ENCODE measurements at places on chromosomes 5 and 9.

- DNase-seq, result no peak
Observed at GRCh38 chr5:120778491-120779484, 314.7 kb downstream of the PRR16 start.

DNA sequence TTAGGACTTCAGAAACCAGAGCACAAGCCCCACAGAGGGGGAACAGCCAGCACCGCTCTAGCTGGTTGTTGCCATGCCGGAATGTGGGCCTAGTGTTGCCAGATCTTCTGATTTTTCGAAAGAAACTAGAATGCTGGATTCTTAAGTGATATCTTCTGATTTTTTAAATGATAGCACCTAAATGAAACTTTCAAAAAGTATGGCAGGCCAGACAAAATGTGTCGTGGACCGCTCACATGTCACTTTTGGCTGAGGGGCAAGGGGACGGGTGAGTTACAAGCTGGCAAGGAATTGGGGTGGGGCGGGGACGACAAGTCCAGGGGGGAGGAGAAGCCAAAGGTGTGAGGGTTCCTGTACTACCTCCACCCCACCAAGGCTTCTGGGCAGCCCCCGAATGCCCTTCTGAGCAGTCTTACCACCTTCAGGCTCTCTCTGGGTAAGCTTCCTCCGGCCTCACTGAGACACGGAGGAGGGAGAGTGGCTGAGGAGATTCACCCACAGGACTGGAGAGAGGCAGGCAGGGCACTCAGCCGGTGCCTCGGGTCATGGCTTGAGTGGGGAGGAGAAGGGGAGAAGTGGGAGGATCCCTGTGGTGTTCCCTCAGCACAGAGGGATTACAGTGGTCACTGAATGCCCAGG lies 10.3 kb downstream of the B4GALT7 start:
- DNase-seq, result no peak

GRCh38 chr9:137485343-137486140 lies 26.4 kb upstream of the NSMF start:
- no peak for DNase-seq

DNA sequence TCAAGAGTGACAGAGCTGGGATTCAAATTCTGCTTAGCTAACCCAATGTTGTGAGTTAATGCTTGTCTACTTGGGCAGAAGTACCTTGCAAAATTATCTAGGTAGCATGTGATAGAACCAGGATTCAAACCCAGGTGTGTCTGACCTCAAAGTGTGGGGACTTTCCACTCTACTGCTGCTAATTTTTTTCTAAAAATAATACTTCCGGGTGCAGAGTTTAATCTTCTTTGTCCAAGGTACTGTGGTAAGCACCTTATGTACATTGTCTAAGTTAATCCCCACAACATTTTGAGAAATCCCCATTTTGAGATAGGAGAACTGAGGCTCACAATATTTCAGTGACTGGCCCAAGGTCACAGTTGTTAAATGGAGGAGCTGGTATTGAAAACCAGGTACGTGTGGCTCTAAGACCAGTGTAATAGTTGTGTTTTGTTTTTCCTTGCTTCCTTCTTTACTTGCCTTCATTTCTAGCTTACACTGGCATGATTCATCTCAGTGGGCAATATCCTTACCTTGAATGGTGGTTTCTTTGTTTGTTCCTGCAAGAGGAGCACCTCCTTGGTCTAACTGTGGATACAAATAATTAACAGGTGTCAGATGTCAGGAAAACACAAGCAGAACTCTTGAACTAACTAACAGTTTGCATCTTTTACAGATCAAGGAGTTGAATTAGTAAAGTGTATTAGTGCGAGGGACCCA lies 7.5 kb downstream of the ALDOB start:
- DNase-seq, result no peak

DNA sequence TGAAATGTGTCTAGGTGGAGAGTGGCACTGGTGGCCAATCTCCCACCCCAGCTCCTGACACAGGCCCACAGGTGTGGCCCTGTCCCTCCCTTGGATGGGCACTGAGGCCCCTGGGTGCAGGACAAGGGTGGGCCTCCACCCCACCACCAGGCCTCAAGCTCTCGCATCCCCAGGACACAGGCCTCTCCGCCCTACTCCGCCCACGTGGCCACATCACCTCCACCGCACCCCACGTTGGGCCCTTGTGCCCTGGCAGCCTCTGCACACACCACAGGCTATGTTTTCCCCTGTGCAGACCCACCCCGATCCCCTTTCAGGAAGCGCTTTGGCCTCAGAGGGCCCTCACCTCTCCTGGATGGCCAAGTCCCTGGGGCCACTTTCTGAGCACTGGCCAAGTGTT lies 54.7 kb downstream of the SECISBP2 start:
- no peak for DNase-seq

GRCh38 chr9:83701769-83702168 lies 6.0 kb downstream of the UBQLN1 start:
- DNase-seq, result no peak

DNA sequence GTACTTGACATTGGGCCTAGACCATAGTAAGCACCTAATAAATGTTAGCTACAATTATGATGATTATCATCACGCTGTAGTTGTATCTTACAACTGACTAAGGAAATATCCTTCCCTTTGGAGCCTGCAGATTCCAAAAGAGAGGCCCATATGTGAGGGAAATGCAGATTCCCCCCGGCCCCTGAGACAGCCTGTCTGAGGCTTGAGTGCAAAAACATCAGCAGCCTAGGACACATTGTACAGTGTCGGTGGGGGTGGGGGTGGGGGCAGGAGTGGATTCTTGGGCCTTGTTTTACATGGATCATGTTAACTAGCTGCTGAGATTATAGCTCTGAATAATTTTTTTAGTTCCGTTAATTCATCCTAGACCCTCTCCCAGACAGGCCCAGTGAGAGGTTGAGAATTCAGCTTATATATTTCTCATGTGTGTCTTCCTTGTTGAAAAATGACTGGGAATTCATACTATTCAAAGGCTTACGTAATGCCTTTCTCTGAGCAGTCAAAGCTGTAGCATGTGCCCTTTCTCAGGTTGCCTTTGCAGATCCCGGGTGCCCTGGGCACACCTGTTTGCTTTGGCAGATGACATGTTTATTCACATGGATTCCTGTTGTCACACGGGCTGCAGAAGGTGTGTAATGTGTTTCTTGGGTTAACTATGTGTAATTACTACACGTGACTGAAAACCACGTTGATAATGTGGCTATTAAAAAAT lies 262.8 kb downstream of the NR3C1 start:
- DNase-seq, result no peak

- DNase-seq, result no peak
Observed at GRCh38 chr9:92983984-92984589, 36.8 kb downstream of the FGD3 start.

GRCh38 chr9:77864211-77864889 lies 167.3 kb downstream of the GNAQ start:
- DNase-seq, result no peak

GRCh38 chr9:77166193-77166592 lies 11.1 kb upstream of the VPS13A start:
- DNase-seq, result no peak

- no peak for DNase-seq
Observed at GRCh38 chr5:1768283-1769000, 31.2 kb downstream of the MRPL36 start.

DNA sequence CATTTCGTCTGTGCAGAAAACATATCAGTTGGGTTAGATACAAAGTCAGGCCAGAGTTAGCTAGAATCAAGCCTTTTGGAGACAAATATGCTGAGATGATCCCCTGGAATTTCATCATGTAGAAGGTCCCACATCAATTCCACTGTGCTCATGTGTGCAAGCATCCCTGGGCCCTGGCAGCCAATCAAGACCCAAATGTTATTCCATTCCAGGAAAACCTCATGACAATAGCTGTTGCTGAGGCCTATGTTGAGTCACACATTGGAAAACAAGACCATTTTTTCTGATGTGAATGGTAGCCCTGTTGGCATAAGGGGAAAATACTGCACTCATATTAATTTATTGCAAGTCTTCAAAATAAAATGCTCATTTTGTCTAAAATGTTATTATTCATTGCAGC lies 11.5 kb downstream of the SPOCK1 start:
- no peak for DNase-seq

- no peak for DNase-seq
Observed at GRCh38 chr5:95925939-95926338, 35.7 kb downstream of the ELL2 start.

GRCh38 chr5:156694598-156694997 lies 155.5 kb upstream of the PPP1R2B start:
- no peak for DNase-seq
